HS-5 (cell line): ENCODE measurements at places on chromosomes 7 and 10.

DNA sequence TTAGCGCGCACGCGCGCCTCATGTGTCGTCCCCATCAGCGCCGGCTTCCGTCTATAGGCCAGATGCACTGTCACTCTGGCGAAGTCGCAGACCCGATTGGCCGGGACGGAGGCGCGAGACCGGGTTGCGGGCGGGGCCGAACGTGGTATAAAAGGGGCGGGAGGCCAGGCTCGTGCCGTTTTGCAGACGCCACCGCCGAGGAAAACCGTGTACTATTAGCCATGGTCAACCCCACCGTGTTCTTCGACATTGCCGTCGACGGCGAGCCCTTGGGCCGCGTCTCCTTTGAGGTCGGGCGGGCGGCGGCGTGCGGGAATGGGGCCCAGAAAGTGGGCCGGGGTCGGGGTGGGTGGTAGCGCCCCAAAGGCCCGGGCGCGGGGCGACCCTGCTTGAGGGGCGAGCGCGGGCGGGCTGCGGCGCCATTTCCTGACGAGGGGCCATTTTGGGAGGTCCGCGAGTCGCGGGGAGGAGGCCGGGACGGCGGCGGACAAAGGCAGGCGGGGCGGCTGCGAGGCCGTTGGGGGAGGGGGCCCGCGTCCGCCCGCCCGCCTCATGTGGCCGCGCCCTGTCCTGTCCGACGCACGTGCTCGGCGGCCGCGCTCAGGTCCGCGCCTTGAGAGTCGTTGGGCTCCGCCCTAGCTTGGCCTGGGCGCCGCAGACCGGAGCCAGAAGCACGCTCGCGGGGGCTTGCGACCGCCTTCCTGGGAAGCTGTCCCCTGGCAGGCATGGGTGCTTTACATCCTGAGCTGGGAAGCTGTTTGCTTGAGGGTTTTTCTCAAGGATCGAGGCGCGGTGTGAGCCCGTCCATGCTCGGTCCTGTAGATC is at the start of gene PPIA:
PPIA (plus strand) TSS at position 178 of the 825 bp plus-strand sequence; CDS start at position 222, 44 bp downstream.
- DNase-seq: peak; percentile 98

DNA sequence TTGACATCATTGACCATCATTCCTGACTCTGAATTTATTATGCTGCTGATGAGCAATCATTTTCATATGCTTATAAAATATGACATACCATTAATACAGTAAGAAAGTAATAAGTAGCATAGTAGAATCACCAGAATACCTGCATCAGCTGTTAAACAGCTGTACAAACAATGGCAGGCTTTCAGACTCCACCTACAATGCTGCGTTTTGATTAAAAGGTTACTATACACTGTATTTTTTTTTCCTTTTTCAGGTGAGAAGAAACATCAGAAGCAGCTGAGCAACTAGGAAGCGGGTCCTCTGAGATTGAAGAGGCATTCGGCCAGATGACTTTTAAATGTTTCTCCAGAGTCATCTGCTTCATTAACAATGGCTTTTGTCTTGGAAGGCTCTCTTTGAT is 7.1 kb downstream of the ASNS start:
- DNase-seq: no peak

- no peak for DNase-seq
These were observed 717.6 kb downstream of the SORCS1 start for GRCh38 chr10:106446920-106447319.

GRCh38 chr10:78261291-78261690 is 227.6 kb downstream of the RPS24 start:
- no peak for DNase-seq
